ENCODE measurements at places on chromosomes 11 and 22. TPM values are rescaled to one million over a fixed set of nuclear protein-coding genes. Genes with fewer than 3 reads are reported as not detected.

DNA sequence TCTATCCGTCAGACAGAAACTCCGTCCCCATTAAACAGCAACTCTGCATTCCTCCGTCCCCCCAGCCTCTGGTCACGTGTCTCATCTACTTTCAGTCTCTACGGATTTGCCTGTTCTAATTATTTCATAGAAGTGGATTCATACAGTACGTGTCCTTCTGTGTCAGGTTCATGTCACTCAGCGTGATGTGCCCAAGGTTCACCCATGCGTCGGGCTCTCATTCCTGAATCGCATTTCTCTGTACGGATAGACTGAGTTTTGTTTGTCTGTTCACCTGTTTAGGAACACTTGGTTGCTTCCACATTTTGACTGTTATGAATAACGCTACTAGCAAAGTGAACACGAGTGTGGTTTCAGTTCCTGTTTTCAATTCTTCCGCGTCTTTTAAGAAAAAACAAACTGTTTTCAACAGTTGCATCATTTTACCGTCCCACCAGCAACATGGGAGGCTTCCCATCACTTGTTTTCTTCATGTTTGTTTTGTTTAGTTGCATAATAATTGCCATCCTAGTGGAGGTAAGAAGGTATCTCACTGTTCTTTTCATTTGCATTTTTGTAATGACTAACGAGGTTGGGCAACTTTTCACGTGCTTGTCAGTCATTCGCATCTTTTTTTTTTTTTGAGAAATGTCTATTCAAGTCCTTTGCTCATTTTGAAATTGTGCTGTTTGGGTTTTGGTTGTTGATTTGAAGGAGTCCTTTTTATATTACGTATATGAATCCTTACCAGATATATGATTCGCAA is 8.9 kb upstream of the NLRP6 start:
- H3K27me3 ChIP-seq: peaks cover 11% of the 10 kb centered on the region
- peak; percentile 80 for DNase-seq
- peak overlapping the region; percentile 86 for H3K4me3 ChIP-seq
- peaks cover 5% of the 10 kb centered on the region for H3K36me3 ChIP-seq
- H3K4me1 ChIP-seq: peaks cover 32% of the 10 kb centered on the region
- H3K27ac ChIP-seq: peak overlapping the region; percentile 97

CALCB gene
- 0.91 TPM for total RNA-seq

PRG3 gene
- total RNA-seq: not detected

- peaks cover 1% of the 10 kb centered on the region for H3K27me3 ChIP-seq
- no peak overlapping the region for H3K4me3 ChIP-seq
- DNase-seq: no peak
These were observed 109.6 kb upstream of the CHORDC1 start for GRCh38 chr11:90332415-90332814.

- H3K4me1 ChIP-seq: peaks cover 11% of the 10 kb centered on the region
- peaks cover 3% of the 10 kb centered on the region for H3K27me3 ChIP-seq
- DNase-seq: peak; percentile 58
- no peaks in the 10 kb centered on the region for H3K36me3 ChIP-seq
These were observed 3.9 kb upstream of the VSIG10L2 start for GRCh38 chr11:125941619-125942611.

All from activated CD8-positive, alpha-beta memory T cell treated with anti-CD3 and anti-CD28 coated beads, Interleukin-2, amount 10 ng/mL, durations not matched to agents 7 days and 5 days (primary cell).